Stimulated activated CD4-positive, alpha-beta T cell treated with anti-CD3 and anti-CD28 coated beads, Interleukin-1b, Interleukin-23, amount 100 ng/mL, for 4 hours (primary cell): ENCODE measurements at places on chromosomes 7 and 10.

DNA sequence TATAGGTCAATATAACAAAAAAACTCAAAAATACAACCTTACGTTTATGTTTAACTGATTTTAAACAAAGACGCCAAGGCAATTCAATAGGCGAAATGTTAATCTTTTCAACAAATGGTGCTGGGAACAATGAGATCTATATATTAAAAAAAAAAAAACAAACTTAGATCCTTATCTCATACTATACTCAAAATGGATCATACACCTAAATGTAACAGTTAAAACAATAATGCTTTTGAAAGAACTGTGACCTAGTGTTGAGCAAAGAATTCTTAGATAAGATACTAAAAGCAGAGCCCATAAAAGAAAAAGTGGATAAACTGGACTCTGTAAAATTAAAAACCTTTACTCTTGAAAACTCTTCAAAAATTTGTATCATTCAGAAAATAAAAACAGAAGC lies 8.6 kb downstream of the TMEM168 start:
- DNase-seq: no peak

DNA sequence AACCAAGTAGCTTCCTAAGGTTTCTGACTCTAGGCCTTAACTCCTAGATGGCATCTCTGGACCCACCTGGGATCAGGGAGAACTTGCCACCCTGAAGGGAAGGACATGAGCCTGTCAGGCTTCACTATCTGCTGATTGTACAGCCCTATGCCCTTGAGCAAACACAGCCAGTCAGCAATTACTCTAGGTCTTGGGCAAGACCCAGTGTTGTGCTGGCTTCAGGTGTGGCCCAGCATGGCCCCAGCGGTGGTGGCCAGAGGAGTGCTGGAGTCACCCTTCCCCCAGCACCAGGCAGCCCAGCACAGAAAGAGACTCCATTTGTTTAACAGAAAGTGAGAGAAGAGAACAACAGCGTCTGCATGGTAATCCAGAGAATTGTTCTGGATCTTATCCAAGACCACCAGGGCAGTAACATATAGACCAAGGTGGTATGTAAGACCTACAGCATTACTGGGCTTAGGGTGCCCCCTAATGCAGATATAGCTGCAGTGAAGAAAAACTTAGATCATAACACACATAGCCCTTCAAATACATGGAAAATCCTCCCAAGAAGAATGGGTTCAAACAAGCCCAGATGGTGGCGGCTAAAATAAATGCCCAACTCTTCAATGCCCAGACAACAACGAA lies 207.7 kb downstream of the MAGI2 start:
- no peak for DNase-seq

GRCh38 chr10:79380125-79380945 lies 33.1 kb downstream of the PPIF start:
- no peak for DNase-seq

- DNase-seq: no peak
Measured at GRCh38 chr7:20786421-20786778, 286 bp downstream of the SP8 start.

- DNase-seq: no peak
Measured at GRCh38 chr7:30169579-30169978, 34.8 kb downstream of the MTURN start.

DNA sequence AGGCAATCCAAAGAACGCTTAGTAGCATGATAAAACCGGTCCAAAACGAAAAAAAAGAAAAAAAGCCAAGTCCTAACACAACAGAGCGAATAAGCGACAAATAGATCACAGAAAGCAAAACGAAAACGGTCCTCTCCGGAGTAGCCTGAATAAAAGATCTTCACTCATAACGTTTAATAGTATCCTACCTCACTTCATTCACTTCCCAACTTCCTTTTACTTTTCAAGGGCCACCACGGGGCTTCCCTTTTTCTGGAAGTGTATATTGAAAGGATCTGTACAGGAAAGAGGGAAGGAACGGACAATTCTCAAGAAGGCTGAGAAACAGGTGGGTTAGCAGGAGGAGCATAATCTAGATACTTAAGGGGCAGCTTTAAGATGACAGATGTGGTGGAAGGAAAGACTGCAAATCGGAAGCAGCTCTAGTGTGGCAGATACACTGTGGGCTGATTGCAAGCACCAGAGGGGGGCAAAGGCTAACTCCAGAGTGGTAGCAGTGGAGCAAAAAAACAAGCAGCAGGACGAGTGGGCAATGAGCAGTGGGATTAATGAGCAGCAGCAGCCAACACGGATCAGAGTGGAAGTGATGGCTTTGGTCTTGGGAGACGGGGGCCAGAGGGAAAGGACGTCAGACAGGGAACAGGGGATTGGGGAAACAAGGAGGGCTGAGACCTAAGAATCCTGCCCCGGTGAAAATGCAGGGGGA lies 866 bp downstream of the CNOT4 start:
- DNase-seq: no peak

DNA sequence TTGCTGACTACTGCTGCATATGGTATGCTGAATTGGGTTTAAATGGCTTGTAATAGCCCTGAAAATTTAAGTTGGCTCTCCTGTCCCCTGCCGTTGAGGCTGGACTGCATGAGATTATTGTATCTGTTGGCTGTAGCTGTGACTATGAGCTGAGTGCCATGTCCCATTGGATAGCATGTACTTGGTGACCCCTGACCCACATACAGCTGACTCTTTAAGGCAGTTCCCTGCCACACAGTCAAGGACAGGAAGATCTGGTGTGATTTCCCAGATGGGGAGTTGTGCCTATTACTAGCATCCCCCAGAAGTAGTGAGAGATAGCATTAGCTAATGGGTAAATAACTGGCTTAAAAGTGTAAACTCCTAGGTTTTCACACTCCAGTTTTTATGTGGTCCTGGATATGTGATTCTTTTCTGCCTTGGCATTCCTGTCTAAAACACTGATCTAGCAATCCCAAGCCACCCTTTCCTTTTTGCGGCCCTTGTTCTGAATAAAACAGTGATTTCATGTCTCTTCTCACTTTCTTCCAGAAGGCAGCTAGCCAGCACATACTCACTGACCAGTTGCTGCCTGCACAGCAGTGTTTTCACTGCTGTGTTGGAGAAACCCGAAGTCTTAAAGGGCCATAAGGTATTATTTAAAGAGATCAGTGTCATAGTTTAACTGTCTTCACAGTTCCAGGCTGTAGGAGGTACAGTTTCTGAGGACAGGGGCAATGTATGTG lies 35.9 kb downstream of the LRRC4 start:
- DNase-seq: no peak

DNA sequence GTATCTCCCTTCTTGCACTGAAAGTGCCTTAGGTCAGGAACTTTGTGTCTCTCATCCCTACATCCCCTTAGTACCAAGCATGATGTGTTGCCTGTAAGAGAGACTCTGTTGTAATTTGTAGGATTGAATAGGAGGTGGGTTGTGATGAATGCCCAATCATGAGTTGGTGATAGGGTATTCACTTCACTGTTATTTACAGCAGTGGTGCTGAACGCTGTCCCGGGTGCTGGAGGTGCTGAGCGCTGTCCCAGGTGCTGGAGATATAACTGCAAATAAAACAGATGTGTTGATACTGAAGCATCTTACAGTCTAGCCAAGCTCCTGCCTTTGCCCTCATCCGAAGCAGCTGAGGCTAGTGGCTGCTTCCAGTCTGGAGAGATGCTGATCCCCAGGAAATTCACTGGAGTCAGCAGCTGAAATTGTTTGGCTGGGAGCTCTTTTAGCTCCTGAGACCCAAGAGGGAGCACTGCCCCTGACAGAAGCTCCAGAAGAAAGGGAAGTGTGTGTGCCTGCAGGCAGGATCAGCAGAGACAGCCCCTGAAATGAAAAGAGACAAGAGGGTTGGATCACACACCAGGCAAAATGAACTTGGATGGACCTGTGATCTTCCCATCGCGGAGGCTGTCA lies 183.4 kb downstream of the SORCS3 start:
- no peak for DNase-seq

DNA sequence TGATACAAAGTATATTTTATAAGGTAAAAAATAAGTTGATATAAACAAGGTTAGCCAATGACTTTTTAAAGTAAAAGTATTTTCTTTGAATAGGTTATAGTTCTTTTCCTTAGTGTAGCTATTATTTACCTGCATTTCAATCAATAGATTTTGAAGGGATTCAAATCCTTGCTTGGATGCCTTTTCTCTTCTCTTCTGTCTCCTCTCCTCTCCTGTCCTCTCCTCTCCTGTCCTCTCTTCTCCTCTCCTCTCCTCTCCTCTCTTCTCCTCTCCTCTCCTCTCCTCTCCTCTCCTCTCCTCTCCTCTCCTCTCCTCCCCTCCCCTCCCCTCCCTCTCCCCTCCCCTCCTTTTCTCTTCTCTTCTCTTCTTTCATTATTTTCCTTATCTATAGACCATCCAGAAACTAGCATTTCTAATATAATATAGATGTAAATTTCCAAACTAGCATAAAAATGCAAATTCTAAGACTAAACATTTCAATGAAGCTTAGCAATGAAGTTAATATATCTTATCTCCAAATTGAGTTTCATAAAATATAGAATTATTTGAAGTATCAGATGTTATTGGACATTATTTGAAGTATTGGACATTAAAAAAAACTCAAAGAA lies 60.5 kb upstream of the PRKCQ start:
- DNase-seq: no peak
